ENCODE measurements at places on chromosomes 5 and 9.

- no peak for DNase-seq
Measured at GRCh38 chr5:163809473-163809872, 304.1 kb downstream of the MAT2B start.

DNA sequence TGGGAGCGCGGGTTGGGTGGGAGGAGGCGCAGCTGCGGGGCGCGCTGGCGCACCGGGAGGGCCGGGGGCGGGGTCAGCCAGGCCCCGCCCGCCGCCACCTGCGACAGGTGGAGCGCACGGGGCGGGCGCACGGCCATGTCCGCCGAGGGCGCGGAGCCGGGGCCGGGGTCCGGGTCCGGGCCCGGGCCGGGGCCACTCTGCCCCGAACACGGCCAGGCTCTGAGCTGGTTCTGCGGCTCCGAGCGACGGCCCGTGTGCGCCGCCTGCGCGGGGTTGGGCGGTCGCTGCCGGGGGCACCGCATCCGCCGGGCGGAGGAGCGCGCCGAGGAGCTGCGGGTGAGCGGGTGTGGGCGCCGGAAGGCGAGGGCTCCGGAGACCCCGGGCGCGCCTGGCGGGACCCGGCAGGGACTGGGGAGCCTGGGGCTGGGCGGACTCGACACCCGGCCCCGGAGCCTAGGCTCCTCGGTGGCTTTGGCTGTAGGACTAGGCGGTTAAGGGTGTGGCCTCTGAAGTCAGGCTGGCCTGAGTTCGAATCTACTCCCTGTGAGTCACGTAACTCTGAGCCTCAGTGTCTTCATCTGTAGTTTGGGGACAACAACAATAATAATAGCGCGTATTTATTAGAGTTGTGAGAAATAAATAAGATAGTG, at the start of gene BSPRY:
BSPRY (plus strand) TSS at position 97 of the 650 bp plus-strand sequence; CDS start at position 136, 39 bp downstream.
- DNase-seq, result no peak

DNA sequence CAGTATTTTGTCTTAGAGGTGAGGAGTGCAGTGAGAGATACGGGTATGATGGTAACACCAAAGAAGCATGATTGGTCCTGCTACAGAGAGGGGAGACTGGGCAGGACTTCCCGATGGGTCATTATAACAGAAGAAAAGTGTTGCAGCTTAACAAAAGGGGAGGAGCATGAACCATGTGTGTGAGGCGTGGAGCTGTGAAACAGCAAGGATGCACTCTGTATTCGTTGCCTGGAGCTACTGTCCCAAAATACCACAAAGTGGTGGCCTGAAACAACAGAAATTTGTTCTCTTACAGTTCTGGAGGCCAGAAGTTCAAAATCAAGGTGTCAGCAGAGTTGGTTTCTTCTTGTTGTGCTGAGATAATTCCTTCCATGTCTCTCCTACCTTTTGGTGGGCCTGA, 59.4 kb upstream of the GRHPR start:
- DNase-seq, result no peak

- DNase-seq, result no peak
Measured at GRCh38 chr9:128026255-128026772, 40.8 kb downstream of the NAIF1 start.

DNA sequence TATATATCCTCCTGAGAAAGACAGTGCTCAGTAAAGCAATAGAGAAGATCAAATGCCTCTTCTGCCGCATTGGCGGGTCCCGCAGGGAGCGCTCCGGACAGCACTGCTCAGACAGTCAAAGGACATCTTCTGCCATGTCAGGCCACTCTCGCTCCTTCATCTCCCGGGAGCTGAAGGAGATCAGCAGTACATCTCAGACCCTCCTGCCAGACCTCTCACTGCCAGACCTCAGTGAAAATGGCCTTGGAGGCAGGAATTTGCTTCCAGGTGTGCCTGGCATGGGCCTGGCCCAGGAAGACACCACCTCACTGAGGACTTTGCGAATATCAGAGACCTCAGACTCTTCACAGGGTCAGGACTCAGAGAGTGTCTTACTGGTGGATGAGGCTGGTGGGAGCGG, 12.2 kb downstream of the PTGER4 start:
- DNase-seq, result no peak

DNA sequence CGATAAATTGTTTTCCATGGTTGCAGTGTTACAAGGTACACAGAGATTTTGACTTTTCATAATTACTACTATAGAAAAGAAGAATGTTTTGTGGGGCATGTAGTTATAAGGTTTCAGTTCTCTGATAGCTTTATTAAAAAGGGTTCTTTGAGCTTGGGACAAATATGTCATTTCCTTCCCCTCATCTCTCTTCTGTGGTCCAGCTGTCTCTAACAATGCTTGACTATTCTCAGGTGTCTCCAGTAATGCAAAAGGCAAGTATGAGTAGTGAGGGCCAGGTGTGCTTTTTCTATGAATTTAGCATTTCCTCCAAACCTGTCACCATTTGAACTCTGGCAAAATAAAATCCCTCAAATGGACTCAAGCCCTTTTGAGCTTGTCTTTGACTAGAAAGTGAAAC, 84.3 kb downstream of the SLF1 start:
- DNase-seq, result no peak

- peak; percentile 29 for DNase-seq
Measured at GRCh38 chr5:150411245-150411979, 1.3 kb downstream of the CD74 start.

DNA sequence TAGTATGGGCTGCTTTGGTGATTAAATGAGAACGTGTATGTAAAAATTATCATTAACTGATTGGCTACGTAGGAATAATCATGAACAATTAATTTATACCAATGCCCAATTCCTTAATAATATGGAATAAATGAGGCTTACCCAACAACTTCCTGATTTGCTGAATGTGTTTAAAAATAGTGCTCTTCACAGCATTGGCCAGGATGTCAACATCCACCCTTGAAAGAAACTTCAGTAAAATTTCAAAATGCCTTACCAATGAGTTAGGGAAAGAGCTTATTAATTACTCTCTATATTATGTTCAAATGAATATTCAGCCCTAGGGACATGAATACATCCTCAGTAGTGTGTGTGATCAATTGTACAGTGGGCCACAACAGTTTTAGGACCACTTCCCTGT, 401.4 kb downstream of the PSAT1 start:
- no peak for DNase-seq

Data from mesenchymal stem cell (in vitro differentiated cells and primary cell).